ENCODE measurements at places on chromosomes 1 and 21. TPM values are rescaled to one million over a fixed set of nuclear protein-coding genes. Genes with fewer than 3 reads are reported as not detected.

DNA sequence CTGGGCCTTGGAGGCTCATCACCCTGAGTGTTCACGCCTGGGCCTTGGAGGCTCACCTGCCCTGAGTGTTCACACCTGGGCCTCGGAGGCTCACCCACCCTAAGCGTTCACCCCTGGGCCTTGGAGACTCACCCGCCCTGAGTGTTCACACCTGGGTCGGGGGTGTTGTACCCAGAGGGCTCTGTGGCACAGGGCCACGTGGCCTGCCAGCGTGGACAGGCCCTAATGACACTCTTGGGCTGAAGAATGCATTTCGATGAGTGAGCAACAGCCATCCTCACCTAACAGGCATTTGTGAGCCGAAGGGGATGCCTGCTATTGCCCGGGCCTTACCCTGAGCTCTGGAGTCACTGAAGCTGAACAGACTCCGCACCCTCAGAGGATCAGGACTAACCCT lies 17.5 kb downstream of the SLC19A1 start:
- H3K27ac ChIP-seq: no peak overlapping the region
- H3K36me3 ChIP-seq: peaks cover 36% of the 10 kb centered on the region
- no peak overlapping the region for H3K4me3 ChIP-seq
- H3K27me3 ChIP-seq: no peaks in the 10 kb centered on the region

- no peak overlapping the region for H3K27ac ChIP-seq
- no peaks in the 10 kb centered on the region for H3K27me3 ChIP-seq
- DNase-seq: peak; percentile 47
- peaks cover 5% of the 10 kb centered on the region for H3K4me1 ChIP-seq
- peaks cover 30% of the 10 kb centered on the region for H3K36me3 ChIP-seq
- H3K4me3 ChIP-seq: no peak overlapping the region
These were observed 11.1 kb downstream of the COL18A1 start for GRCh38 chr21:45415943-45416611.

GRCh38 chr1:202439308-202439707 lies 90.8 kb downstream of the PPP1R12B start:
- no peak for DNase-seq
- H3K27ac ChIP-seq: no peak overlapping the region
- peaks cover 7% of the 10 kb centered on the region for H3K36me3 ChIP-seq
- H3K4me1 ChIP-seq: no peaks in the 10 kb centered on the region
- H3K27me3 ChIP-seq: no peaks in the 10 kb centered on the region

GRCh38 chr1:2526824-2527555 lies 594 bp upstream of the PANK4 start:
- H3K4me1 ChIP-seq: no peaks in the 10 kb centered on the region
- H3K27me3 ChIP-seq: peaks cover 50% of the 10 kb centered on the region
- H3K27ac ChIP-seq: peak overlapping the region; percentile 66
- peaks cover 6% of the 10 kb centered on the region for H3K36me3 ChIP-seq

DNA sequence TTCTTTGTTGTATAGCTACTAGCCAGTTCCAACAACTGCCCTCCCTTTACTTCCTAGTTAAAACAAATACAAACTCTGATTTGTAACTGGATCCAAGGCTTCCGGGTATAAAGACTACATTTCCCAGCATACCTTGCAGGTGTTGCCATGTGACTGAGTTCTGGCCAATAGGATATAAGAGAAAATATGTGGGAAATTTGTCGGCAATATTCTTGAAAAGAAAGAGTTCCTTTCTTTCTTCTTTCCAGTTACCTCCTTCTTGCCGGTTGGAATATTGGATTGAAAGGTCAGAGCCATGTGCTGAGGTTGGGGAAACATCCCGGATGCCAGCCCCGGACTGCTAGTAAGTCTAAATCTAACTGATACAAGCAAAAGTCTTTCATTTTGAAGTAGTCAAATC lies 23.0 kb upstream of the ZBTB40 start:
- no peak overlapping the region for H3K27ac ChIP-seq
- H3K4me1 ChIP-seq: no peaks in the 10 kb centered on the region
- no peak overlapping the region for H3K4me3 ChIP-seq
- peak; percentile 61 for DNase-seq
- no peaks in the 10 kb centered on the region for H3K27me3 ChIP-seq

DNA sequence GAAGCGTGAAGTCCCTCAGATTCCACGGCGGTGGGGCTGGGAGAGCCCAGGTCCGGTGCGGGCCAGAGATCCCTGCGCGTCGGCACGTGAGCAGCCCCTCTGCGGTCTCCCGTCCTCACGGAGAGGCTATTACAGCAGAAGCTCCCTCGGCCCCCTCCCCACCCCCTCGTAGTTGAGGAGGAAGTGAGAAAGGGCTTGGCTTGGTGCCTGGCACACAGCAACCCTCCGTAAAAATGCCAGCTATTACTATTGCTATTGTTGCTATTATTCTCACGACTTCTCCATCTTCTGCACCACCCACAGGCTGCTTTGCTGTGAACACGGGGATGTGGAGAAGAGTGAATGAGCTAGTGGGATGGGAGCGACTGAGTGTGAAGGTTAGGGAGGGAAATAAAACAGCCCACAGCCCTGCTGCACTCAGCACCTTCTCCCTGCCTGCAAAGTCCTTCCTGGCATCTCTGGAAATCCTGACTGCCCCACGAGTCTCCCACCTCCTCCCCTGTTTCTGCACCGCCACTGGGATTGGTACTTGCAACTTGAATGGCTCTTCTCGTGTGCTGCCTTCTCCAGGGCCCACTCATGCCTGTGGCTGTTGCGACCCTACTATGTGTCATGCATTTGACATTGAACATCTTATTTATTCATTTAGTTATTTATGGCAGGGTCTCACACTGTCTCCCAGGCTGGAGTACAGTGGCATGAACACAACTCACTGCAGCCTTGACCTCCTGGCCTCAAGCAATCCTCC lies 26.6 kb downstream of the ZBTB18 start:
- no peak overlapping the region for H3K4me3 ChIP-seq
- H3K27me3 ChIP-seq: no peaks in the 10 kb centered on the region
- H3K27ac ChIP-seq: no peak overlapping the region
- H3K36me3 ChIP-seq: no peaks in the 10 kb centered on the region
- no peaks in the 10 kb centered on the region for H3K4me1 ChIP-seq

DNA sequence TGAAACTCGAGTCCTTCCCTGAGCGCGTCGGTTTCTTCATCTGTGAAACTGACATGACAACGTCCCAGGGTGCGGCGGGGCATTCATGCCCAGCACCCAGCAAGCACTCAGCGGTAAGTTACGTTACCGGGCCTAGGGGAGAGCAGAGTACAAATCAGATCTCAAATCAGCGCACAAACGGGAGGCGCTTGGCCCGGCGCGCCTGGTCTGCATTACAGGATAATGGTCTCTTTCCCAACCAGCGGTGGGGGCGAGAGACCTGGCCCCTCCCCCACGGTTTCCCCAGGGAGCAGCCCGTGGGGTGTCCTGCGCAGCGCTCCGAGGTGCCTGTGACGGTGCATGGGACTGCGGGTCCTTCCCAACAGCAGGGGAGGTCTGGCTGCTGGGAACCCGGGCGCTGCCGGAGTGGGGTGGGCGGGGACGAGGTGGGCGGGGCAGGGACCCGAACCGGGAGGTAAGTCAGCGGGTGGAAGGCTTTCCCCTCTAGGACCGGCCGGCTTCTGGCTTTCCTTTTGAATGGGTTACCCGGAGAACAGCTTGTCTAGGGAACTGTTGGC lies 1.0 kb downstream of the TMEM51 start:
- DNase-seq: peak; percentile 86
- H3K27me3 ChIP-seq: peaks cover 5% of the 10 kb centered on the region
- H3K4me1 ChIP-seq: peaks cover 23% of the 10 kb centered on the region
- H3K4me3 ChIP-seq: peak overlapping the region; percentile 89
- no peak overlapping the region for H3K27ac ChIP-seq

DNA sequence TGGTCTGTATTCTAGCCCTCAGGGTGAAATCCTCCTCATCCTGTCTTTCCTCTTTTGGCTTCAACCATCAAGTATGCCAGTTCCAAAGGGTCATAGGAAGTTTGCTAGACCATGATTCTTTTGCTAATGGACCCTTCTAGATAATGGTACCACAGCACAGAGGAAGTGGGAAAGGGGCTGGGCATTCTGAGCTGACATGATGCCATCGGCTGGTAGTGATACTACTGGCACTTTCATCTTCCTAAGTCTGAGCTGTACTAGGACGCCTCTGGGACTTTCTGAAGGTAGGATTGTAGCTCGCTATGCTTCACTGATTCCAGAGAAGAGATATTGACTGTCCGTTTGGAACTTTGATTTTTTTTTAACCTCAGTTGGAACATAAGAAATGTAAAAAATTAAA lies 11.4 kb downstream of the FASLG start:
- H3K27me3 ChIP-seq: no peaks in the 10 kb centered on the region
- no peaks in the 10 kb centered on the region for H3K4me1 ChIP-seq
- H3K27ac ChIP-seq: no peak overlapping the region
- no peak overlapping the region for H3K4me3 ChIP-seq
- DNase-seq: no peak

DNA sequence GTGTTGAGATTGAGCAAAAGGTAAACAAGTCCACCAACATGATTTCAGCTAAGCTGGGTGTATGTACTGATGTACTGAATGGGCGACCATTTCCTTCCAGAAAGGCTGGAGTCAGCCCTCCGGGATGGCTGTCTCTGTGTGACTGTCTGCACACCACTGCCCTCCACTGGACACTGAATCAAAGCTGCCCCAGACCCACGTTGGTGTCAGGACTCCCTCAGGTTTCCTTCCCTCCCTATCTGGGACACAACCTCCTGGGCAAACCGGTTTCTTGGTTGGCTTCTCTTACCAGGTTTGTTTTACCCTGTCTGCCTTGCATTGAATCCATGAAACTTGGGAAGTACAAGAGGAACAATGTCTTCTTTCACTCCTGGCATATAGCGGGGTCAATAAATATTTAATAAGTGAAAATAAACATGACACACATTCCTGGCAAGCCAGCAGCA lies 5.3 kb upstream of the SRP9 start:
- peaks cover 5% of the 10 kb centered on the region for H3K27me3 ChIP-seq
- H3K36me3 ChIP-seq: no peaks in the 10 kb centered on the region
- no peak overlapping the region for H3K27ac ChIP-seq
- H3K4me3 ChIP-seq: no peak overlapping the region

DNA sequence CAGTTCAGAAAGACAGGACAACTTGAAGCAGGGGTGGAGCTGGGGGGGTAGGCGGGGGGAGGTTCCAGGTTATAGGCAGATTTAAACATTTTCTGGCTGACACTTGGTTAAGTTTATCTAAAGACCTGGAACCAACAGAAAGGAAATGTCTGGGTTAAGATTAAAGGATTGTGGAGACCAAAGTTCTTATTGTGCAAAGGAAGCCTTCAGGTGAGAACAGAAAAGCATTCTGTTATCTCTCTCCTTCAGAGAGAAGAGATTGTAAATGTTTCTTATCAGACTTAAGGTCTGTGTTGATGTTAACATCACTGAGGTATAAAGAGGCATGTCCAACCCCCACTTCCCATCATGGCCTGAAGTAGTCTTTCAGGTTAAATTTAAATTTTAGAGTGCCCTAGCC lies 3.7 kb upstream of the ACADM start:
- no peak for DNase-seq
- no peaks in the 10 kb centered on the region for H3K36me3 ChIP-seq
- H3K4me1 ChIP-seq: peaks cover 7% of the 10 kb centered on the region
- H3K27ac ChIP-seq: no peak overlapping the region
- no peaks in the 10 kb centered on the region for H3K27me3 ChIP-seq

GRCh38 chr1:228459091-228459993 lies 27.8 kb upstream of the RNF187 start:
- H3K27me3 ChIP-seq: peaks cover 26% of the 10 kb centered on the region
- no peak overlapping the region for H3K27ac ChIP-seq
- DNase-seq: peak; percentile 91
- no peaks in the 10 kb centered on the region for H3K36me3 ChIP-seq

GRCh38 chr1:6494627-6495026 lies 3.2 kb upstream of the PLEKHG5 start:
- no peak for DNase-seq
- H3K27me3 ChIP-seq: peaks cover 29% of the 10 kb centered on the region
- H3K27ac ChIP-seq: no peak overlapping the region
- no peaks in the 10 kb centered on the region for H3K36me3 ChIP-seq
- peaks cover 2% of the 10 kb centered on the region for H3K4me1 ChIP-seq

- no peak overlapping the region for H3K27ac ChIP-seq
- no peaks in the 10 kb centered on the region for H3K36me3 ChIP-seq
- H3K27me3 ChIP-seq: no peaks in the 10 kb centered on the region
- peaks cover 2% of the 10 kb centered on the region for H3K4me1 ChIP-seq
These were observed 16.7 kb downstream of the HMGN1 start for GRCh38 chr21:39332175-39332574.

- H3K4me3 ChIP-seq: no peak overlapping the region
- no peak overlapping the region for H3K27ac ChIP-seq
- no peaks in the 10 kb centered on the region for H3K36me3 ChIP-seq
- H3K27me3 ChIP-seq: no peaks in the 10 kb centered on the region
These were observed 82.2 kb downstream of the RIPK4 start for GRCh38 chr21:41684381-41685245.

DNA sequence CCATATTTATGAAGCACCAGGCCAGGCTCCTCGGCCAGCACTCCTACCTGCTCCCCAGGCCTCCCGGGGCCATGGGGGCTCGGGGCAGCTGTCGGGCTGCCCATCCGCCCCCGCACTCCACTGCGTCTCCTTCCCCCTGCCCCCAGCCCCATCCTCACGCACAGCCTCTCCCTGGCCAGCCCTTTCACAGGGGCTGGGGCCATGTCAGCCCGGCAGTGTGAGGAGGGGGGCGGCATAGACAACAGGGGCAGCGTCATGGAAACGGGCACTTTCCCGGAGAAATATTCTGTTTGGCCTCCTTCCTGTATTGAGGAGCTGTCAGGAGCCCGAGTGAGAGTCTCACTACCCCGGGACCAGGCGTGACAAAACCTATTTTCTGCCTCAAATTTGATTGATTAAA lies 87.3 kb downstream of the CASZ1 start:
- H3K4me1 ChIP-seq: no peaks in the 10 kb centered on the region
- peak overlapping the region; percentile 97 for H3K27ac ChIP-seq
- no peak for DNase-seq
- H3K27me3 ChIP-seq: peaks cover 10% of the 10 kb centered on the region
- H3K36me3 ChIP-seq: no peaks in the 10 kb centered on the region
- H3K4me3 ChIP-seq: no peak overlapping the region

DNA sequence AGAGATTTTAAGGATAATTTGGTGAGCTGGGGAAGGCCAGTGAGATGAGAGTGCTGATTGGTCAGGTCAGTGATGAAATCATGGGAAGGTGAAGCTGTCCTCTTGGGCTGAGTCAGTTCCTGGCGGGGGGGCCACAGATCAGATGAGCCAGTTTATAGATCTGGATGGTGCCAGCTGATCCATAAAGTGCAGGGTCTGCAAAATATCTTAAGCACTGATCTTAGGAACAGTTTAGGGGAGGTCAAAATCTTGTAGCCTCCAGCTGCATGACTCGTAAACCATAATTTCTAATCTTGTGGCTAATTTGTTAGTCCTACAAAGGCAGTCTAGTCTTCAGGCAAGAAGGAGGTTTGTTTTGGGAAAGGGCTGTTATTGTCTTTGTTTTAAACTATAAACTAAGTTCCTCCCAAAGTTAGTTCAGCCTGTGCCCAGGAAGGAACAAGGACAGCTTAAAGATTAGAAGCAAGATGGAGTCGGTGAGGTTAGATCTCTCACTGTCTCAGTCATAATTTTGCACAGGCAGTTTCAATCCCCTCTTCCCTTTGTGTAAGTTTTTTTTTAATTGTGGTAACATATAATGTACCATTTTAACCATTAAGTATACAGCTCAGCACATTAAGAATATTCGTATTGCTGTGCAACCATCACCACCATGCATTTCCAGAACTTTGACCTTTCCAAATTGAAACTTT lies 39.4 kb downstream of the PTAFR start:
- no peak for DNase-seq
- H3K27me3 ChIP-seq: no peaks in the 10 kb centered on the region
- H3K36me3 ChIP-seq: no peaks in the 10 kb centered on the region
- H3K4me1 ChIP-seq: no peaks in the 10 kb centered on the region
- H3K27ac ChIP-seq: no peak overlapping the region

USH2A gene
- total RNA-seq: 0.16 TPM

HSD3B2 gene
- not detected for total RNA-seq

AK5 gene
- 2.8 TPM for total RNA-seq

EXO1 gene
- 23.7 TPM for total RNA-seq

SLC9C2 gene
- total RNA-seq: 0.54 TPM

LCE1B gene
- not detected for total RNA-seq

CITED4 gene
- 9.0 TPM for total RNA-seq

AADACL4 gene
- total RNA-seq: not detected
